ENCODE measurements at places on chromosomes 12 and 14.

- DNase-seq = no peak
Observed at GRCh38 chr12:6724409-6724797, 557 bp downstream of the COPS7A start.

GRCh38 chr12:120101617-120102016, 14.9 kb downstream of the RAB35 start:
- DNase-seq = no peak

GRCh38 chr14:80940146-80940545, 1.4 kb downstream of the CEP128 start:
- no peak for DNase-seq

- peak; percentile 11 for DNase-seq
Observed at GRCh38 chr12:70971001-70971794, 50.7 kb upstream of the PTPRR start.

- peak; percentile 89 for DNase-seq
Observed at GRCh38 chr12:49088150-49088931, 6.3 kb downstream of the DHH start.

DNA sequence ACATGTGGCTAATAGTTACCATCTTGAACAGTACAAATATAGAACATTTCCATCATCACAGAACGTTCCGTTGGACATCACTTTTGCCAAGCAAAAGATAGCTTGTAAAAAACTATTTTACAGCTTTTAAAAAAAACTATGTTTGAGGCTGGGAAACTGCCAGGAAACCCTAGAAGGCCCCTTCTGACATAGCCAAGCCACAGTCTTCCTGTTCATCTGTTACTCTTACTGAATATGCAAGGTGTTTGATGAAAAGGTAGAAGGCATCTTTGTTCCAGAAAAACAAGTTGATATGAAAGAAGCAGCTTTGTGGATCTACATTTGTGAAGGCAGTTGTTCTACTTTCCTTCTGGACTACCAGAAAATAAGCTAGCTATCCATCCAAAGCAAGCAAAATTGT, 23.6 kb upstream of the WNK1 start:
- DNase-seq = no peak

DNA sequence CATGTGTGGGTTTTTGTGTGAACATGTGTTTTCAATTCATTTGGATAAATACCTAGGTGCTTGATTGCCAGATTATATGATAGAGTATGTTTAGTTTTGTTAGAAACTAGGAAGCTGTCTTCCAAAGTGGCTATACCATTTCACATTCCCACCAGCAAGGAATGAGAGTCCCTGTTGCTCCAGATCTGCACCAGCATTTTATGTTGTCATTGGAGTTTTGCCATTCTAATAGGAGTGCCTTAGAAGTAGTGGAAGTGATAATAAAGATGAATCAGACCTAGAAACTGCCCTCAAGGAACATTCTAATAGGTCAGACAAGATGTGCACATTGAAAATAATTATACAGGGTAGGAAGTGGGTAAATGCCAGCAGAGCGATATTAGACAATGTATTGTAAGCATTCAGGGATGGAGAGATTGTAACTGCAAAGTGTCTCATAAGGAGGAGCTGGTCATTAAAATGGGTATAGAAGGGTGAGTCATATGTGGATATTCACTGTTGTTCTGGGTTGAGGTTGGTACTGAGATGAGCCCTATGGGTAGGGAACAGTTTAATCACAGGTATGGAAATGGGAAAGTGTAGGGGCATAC, 71.4 kb downstream of the MNAT1 start:
- no peak for DNase-seq

- DNase-seq = no peak
Observed at GRCh38 chr12:123991372-123991951, 18.4 kb downstream of the ZNF664 start.

GRCh38 chr12:113926788-113927187, 39.3 kb downstream of the RBM19 start:
- no peak for DNase-seq

DNA sequence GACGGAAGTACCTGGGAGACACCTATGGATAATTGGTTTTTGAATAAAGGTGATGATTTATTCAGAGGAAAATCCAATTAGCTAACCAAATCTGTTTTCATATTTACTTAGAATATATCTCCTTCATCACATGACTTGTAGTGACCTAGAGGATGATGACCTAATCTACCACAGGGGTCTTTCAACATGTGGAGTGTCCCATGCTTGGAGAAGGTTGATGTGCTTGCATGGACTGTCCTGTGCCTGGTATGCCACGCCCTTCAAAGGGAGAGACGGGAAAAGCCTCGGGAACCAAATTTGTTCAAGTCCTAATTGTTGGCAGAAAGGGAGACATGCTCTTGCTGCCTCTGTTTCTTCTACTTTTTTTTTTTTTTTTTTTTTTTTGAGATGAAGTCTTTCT, 11.8 kb upstream of the PAPLN start:
- no peak for DNase-seq

GRCh38 chr14:72499746-72500145, 394.2 kb downstream of the DPF3 start:
- no peak for DNase-seq

DNA sequence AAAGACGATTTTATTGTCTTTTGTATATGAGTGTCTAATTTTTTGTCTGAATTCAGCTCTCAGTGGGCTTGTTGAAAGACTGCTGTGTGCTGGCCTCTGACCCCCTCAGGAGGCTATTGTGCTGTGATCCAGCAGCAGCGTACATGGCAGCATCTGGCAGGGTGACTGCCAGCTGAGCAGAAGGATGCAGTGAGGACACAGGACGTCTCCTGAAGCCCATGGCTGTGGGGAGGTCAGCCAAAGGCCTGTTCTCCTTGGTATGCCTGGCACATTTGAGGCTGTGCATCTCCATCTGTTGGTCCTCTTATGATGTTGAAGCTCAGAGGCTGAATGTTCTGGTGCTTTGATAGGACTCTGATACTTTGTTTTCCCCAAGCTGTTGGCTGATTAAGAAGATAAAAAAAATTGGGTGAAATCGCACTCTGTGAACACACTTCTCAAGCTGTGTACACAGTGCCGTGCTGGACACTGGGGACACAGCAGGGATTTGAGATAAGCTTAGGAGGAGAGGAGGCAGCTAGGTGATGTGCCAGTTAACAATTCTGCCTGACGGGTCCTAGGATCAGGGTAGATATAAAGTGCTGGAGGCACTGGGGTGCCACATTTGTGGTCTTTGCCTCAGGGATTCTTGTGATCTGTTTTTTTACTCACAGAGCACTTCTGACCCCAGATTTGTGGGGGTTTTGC, 37.5 kb downstream of the EID3 start:
- no peak for DNase-seq

DNA sequence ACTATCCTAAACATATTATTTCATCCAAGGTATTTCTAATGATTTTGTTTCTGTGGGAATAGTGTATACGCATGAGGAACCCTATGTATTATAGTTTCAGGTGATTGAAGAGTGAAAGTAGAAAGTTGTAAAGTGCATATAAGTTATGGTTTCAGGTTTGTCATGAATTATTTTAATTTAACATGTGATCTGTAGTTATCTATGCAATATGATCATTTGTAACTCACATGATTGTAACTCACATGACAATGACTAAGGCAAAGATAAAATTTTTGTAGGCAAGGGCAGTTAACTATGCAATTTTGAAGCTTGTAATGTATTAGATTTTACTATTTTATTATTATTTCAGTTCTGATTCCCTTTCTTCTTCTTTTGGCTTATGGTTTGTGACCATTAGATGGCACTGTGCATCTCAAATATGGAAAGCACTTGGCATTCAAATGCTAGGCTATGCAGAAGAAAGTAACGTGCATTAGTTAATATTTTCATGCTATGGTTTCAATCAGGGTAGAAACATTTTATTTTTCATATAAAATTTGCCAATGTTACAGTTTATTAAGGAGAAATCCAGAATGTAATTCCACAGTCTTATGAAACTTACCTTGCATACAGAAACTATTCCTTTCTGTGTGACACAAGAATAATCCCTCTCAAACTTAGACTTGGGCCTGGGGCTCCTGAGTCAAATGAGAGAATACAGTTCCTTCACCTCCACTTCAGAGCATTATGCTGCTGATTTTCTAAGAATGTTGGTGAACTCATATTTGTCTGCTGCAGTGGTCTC, 15.8 kb upstream of the TMEM30B start:
- DNase-seq = no peak

DNA sequence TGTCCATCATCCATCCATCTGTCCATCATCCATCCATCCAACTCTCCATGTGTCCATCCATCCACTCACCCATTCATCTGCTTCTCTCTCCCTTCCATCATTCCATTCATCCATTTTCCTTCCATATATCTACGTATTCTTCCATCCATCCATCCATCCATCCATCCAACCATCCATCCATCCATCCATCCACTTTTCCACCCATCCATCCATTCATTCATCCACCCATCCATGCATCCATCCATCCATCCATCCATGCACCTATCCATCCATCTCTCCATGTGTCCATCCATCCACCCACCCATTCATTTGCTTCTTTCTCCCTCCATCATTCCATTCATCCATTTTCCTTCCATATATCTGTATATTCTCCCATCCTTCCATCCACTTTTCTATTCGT, 214.0 kb upstream of the RTL1 start:
- no peak for DNase-seq

GRCh38 chr12:2297658-2298057, 244.9 kb downstream of the CACNA1C start:
- DNase-seq = no peak

DNA sequence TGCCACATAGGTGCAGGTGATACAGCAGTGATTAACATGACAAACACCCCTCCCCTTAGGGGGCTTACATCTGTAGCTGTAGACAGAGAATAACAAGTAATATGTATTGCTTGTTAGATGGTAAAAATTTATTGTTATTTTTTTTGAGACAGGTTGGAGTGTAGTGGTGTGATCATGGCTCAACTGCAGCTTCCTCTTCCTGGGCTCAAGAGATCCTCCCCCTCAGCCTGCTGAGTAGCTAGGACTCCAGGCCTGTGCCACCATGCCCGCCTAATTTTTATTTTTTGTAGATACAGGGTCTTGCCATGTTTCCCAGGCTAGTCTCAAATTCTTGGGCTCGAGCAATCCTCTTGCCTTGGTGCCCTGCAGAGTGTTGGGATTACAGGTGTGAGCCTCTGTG, 19.8 kb downstream of the DIP2B start:
- no peak for DNase-seq

DNA sequence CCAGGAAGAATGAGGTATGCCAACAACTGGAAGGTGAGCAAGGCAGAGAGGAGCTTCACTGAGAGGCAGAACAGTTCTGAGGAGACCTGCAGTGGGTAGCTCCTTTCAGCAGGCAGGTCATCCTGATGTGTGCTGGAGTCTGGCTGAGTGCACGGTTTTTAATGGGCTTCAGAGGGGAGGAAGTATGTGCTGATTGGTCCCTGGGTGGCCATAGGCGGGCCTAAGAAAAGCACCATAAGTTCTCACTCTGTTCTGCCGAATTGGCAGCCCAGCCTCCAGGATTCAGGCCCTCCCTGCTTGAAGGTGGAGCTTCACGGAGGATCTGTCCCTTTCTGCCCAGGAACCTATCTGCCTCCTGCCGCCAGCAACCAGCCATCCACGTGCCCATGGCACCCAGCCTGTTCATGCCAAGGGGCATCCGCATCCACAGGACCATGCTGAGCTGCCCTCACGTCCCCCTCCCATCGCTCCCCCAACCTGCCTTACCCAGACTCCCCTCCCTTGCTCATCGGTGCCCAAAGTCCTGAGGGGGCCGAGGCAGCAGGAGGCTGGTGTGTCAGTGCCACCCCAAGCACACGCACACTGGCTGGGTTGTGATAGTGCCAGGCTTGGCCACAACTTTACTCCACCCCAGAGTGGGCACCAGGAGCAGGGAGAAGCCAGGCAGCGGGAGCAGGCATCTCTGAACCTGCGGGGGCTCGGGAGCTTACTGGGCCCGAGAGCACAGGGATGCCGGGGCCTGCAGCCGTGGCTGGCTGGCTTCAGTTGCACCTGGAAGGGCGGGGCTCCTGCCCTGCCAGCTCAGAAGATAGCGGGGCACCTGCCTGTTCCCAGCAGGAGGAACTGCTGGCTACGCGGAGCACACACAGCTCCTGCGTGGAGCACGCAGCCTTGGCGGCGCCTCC, 608.4 kb upstream of the FOXG1 start:
- DNase-seq = no peak

DNA sequence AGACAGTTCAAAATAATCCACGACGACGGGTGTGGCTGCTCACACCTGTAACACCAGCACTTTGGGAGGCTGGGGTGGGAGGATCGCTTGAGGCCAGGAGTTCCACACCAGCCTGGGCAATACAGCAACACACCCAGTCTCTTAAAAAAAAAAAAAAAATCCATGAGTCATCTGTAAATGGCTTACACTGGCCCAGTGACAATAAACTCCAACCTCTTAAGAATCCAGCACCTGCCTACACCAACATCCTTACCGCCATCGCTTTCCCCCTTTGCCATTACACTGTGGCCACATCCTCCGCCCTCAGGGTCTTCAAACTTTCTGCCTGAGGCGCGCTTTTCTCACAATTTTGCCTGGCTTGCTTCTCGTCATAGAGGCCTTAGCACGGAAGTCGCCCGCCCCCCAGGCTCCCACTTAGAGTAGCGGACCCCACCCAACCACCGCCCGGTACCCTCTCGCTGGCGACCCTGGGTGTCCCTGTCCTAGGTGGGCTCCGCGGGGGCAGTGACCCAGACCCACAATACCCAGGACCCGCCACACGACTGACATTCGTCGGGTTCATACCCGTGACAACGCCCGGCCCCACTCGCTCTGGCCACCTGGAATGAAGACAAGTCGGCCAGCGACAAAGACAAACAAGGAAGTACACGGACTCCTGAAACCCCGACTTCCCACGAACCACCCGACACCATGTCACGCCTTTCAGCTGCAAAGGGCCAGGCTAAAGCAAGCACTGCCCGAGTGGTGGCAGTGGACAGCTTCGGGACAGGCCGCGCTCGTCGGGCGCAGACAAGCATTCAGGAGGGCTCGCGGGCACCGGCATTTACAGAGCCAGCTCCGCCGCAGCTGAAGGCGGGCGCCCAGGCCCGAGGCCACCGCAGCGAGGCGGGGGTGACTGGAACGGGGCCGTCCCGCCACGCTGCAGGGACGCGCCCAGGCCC, 636 bp downstream of the GOLGA3 start:
- DNase-seq = peak; percentile 71

GRCh38 chr14:93317875-93318807, 14.7 kb downstream of the BTBD7 start:
- no peak for DNase-seq

- no peak for DNase-seq
Observed at GRCh38 chr12:27771481-27772327, 8.3 kb upstream of the KLHL42 start.

DNA sequence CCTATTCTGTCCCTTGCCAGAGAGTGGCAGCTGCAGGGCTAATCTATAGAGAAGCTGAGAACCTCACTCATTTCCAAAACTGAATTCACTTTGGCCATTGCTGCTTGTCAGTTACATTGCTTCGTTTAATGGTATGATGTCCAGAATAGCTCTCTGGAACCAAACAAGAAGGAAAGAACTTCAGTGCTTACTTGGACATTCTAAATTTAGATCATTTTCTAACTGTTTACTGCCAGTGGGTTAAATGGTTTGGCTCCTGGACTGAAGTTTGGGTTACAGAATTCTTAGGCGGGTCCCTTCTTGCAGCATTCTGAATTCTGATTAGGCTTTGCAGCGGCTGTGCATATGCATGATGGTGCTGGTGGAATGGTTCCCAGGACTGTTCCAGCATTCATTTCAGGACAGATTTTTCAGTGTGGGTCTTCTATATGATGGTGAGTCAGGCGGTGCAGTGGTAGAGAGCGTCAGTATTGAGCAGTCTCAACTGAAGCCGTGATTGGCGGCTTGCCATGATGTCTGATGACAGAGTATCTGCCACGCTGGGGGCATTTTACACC, 148.7 kb downstream of the DYRK2 start:
- peak; percentile 53 for DNase-seq

- no peak for DNase-seq
Observed at GRCh38 chr14:98555440-98555839, 716.6 kb downstream of the BCL11B start.

GRCh38 chr12:14567351-14568162, at the start of gene PLBD1:
Gene PLBD1 (minus strand): TSS chr12:14567883. CDS start chr12:14567696, 187 bp downstream.
- DNase-seq = peak; percentile 43
